ENCODE measurements at places on chromosomes 13 and 19.

GRCh38 chr13:39462906-39463305 is 140.1 kb downstream of the LHFPL6 start:
- no peak for DNase-seq

DNA sequence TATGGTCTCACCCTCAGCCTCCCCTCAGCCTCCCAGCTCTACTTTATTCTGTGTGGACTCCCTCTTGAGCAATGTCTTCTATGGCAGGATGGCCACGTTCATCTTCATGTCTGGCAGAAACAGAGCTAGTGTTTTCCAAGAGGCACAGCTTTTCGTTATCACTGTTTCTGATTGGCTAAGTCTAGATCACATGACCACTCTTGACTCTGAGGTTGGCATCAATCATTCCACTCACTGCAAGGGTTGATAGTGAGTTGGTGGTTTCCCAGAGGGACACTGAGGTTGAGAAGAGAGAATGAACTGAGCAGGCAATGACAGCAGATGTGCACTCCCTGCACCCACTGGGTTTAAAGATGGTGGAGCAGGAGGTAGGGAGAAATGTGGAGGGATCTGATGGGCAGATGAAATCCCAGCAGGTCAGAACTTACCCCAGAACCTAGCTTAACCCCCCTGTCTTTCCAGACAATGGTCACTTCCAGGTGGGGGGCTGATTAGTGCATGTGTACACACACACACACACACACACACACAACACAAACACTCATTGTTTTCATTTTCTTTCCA is 26.3 kb upstream of the UQCRFS1 start:
- no peak for DNase-seq

DNA sequence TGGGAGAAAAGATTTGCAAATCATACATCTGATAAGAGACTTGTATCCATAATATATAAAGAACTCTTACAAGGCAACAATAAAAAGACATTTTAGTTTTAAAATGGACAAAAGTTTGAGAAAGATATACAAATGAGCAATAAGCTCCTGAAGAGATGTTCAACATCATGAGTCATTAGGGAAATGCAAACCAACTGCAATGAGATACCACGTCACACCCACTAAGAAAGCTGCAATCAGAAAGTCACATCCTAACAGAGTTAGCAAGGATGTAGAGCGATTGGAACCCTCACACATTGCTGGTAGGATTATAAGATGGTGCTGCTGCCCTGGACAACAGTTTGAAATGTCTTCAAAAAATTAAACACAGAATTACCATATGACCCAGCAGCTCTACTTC is 50.3 kb downstream of the GSX1 start:
- DNase-seq: no peak

GRCh38 chr19:46365561-46365960 is 18.7 kb downstream of the PPP5C start:
- no peak for DNase-seq

GRCh38 chr19:50667177-50667758 is 18.0 kb downstream of the C19orf81 start:
- no peak for DNase-seq

- DNase-seq: no peak
These were observed 69.3 kb upstream of the MYO16 start for GRCh38 chr13:108560093-108560492.

GRCh38 chr19:33441828-33442227 is 68.3 kb downstream of the CEBPG start:
- DNase-seq: no peak

DNA sequence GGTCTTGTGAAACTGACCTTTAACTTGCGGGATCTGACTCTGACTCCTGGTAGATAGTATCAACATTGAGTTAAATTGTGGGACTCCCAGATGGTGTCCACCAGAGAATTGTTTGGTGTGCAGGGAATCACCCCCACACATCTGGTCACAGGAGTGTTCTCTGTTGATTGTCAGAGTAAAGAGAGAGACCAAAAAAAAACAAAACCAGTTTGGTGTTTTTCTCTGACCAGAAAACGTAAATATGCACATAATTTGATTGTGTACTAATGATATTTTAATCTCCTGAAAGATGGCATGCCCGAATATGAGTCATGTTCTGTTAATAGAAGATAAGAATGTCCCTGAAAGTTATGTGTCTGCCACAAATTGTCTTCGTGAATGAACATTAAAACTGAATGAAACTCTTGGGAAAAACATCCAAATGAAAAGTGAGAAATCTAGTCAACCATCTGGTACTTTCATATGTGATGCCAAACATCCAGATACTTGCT is 118.5 kb upstream of the GPC6 start:
- no peak for DNase-seq

DNA sequence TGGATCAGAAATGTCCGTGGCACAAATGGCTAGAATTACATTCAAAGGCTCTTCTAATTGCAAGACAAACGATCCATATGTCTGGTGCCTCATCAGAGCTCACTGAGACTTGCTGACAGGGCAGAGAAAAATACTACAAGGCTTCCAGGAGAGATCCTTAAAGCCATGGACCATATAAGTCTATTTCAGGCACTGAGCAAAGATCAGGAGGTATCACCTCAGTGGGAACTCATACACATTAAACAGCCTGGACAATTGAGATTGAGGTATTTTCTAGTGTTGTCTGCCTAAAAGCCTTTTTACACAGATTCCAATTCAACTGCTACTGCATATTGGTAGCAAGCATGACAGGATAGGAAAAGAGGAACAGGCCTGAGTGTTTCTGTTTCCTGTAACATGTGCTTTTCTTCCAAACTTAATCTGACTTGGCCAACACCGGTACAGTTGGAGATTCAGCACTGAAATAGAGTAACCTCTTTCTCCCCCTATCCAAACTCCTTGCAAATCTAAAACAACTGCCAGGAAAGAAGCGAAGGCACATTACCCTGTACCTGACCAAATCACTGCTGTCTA is 65.9 kb downstream of the SERP2 start:
- DNase-seq: no peak

DNA sequence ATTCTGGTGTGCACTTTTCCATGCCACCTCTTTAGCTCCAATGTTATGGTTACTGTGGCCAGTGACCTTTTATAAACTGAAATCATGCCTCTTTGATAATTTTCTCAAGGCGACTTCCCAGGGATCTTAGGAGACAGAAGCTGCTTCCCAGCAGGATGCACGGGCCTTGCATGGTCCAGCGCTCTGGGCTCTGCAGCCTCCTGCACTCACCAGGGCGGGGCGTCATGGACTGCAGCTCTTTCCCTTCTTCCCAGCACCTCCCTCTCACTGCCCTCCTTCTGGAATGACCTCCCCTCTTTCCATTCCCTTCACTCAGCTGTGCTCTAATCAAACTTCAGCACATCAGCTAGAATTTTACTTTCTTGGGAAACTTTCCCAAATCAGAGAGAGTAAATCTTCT is 318.3 kb downstream of the IRS2 start:
- no peak for DNase-seq

- no peak for DNase-seq
These were observed 117.6 kb upstream of the MCF2L start for GRCh38 chr13:112851107-112852038.

GRCh38 chr19:29630655-29631054 is 24.6 kb downstream of the POP4 start:
- DNase-seq: no peak

- no peak for DNase-seq
These were observed 55.4 kb downstream of the MICU2 start for GRCh38 chr13:21548577-21548976.

DNA sequence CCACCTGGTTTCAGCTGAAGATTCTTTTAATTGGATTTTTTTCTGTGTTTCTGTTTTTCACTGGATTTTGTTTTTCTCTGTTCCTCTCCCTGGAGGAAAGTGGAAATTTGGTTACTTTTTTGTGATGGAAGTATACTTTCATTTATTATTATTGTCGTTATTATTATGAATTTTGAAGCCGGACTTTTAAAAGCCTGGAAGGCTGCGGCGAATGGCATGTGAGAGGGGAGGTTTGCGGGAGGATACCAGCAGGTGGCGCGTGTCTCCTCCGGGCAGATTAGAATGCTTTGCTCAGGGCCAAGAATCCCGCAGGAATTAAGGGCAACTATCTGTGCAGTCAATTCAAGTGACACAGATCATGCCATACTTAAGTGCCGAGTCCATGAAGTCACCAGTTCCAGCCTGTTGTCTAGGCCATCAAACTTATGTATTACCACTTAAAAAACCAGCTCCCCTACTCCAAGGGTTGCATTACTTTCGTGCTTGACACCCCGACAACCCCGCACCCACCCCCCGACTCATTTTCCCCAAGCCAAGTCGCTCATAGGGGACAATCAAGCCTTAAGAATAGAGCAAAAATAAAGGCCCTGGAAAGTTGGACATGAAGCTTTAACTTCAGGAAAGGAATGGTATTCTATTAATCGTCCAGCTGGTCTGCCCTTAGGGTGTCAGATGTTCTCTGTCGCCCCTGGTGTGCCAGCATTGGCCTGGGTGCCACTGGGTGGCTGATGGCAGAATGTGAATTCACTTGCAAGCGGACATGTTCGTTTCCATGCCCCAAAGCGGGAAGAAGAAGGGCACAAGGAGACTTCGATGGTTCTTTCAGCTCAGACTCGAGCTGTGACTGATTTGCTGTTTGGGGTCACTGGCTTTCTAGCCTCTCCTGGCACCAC is 1.3 kb upstream of the LRCH1 start:
- peak; percentile 36 for DNase-seq

DNA sequence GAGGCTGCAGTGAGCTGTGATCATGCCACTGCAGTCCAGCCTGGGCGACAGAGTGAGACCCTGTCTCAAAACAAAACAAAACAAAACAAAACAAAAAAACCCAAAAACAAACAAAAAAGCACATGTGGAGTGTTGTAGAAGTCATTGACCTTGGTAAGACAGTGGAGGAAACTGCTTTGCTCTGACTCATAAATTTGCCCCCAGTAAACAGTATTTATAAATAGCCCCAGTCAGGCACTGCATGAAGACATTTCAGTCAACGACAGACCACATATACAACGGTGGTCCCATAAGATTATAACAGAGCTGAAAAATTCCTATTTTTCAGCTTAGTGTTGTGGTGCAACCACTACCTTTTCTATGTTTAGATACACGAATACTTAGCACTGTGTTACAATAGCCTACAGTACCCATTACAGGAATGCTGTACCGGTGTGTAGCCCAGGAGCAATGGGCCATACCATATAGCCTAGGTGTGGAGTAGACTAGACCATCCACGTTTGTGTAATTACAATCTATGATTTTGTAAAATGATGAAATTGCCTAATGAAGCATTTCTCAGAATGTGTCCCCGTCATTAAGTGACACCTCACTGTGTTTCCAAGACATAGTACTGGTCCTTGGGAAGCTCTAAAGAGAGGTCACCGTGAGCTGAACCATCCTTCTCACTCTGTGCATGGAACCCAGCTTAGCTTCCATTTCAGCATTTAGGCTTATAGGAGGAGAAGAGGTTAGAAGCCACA is 1.1 kb downstream of the ARL11 start:
- no peak for DNase-seq

DNA sequence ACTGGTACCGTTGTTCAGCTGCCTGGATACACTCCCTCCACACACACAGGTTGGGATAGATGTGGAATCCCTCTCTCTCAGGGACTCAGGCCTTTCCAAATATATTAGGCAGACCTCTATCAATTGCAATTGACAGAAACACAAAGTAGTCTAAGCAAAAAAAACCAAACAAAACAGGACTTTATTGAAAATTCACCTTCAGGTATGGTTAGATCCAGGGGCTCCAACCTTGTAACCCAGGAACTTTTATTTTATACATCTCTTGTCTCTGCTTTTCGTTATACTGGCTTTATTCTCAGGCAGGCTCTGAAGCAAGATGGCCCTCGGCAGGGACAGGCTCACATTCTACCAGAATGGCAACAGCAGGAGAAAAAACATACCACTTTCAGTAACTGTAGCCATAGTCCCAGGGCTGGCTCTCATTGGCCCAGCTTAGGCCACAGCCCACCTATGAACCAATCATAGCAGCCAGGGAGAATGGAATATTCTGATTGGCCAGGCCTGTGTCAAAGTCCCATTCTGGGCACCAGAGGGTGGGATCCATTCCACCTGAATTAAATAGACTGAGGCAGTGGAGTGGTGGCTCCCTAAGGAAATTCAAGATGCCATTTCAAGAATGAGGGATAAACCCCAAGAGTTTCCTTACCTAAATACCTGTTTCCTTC is 13.1 kb upstream of the CEACAM19 start:
- DNase-seq: no peak

- no peak for DNase-seq
These were observed 43.2 kb downstream of the RCBTB2 start for GRCh38 chr13:48489666-48490065.

DNA sequence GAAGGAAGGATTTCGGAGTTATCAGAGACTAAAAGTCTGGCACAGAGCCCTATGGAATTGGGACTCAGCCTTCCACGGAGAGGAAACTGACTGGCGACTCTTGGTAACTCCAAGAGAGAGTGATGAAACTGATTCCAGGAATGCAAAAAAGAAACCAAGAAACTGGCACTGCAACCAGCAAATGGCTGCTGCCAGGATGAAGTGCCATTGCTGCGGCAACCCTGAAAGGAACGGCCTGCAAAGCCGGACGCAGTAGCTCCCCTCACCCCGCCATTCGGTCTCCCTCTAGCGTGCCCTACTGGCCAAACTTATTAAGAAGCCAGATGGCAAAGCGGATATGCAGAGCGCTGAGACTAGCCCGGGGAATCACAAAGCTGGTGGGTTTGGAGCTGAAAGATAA is 236.0 kb downstream of the PCDH9 start:
- no peak for DNase-seq
